NCI-H1436 (cell line): ENCODE measurements at places on chromosomes 16 and 17.
A peak's percentile ranks its signal among the peaks of the same experiment; 100 is the strongest.

GRCh38 chr16:67173808-67174705, 3.7 kb downstream of the NOL3 start:
- DNase-seq: peak; percentile 78

DNA sequence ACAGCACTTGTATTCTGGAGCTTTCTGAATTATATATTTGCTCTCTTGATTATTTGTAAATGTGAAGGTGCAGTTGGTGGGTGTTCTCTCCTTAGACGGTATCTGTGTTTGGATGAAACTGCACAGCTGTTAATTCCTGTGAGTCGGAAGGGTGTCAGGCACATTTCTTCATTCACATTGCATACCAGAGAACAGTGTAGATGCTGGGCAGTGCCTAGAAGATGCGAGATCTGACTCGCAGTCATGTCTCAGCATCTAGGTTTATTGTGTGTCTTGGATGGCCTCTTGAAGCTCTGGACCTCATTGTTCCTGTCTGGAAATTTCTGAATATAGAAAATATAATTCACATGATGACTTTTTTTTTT, 61.2 kb downstream of the CLEC16A start:
- DNase-seq: no peak

DNA sequence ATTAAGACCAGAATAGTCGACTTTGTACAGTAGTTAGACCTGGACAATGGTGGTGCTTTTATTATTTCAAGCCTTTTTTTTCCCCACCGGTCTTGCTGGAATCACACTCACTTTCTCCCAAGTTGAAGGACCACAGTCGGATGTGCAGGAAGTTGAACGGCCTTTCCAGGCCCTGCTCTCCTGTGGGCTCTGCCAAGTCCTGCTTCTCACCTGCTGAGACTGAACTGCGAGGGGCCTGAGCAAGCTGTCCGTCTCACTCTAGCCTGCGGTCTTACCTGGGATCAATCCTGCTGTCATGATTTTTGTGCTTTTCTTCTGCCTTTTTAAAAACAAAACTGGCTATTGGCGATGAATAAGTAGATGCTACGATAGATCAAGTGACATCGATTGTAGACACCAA, 1.3 kb downstream of the TLCD3A start:
- DNase-seq: no peak

- no peak for DNase-seq
Measured at GRCh38 chr16:54049591-54050458, 236.8 kb downstream of the IRX3 start.

- DNase-seq: peak; percentile 90
Measured at GRCh38 chr17:74176546-74177001, 26.9 kb upstream of the RPL38 start.

DNA sequence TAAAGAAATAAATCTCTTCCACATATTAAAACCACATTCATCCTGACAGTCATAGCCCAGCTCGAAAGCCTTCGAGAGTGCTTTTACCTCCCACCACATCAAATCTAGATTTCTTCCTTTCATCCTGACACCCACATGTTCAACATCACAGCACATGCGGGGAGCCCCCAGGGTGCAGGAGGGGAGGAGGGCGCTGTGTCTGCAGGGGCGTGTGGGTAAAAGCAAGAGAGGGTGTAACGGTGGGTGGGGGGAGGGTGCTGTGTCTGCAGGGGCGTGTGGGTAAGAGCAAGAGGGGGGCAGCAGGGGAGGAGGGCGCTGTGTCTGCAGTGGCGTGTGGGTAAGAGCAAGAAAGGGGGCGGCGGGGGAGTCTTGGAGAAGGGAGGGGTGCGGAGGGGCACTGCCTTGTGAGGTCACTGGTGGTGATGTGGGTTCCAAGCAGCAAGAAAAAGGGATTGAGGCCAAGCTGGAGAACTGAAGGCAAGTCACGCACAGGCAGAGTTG, 34.7 kb downstream of the ADCY9 start:
- no peak for DNase-seq

DNA sequence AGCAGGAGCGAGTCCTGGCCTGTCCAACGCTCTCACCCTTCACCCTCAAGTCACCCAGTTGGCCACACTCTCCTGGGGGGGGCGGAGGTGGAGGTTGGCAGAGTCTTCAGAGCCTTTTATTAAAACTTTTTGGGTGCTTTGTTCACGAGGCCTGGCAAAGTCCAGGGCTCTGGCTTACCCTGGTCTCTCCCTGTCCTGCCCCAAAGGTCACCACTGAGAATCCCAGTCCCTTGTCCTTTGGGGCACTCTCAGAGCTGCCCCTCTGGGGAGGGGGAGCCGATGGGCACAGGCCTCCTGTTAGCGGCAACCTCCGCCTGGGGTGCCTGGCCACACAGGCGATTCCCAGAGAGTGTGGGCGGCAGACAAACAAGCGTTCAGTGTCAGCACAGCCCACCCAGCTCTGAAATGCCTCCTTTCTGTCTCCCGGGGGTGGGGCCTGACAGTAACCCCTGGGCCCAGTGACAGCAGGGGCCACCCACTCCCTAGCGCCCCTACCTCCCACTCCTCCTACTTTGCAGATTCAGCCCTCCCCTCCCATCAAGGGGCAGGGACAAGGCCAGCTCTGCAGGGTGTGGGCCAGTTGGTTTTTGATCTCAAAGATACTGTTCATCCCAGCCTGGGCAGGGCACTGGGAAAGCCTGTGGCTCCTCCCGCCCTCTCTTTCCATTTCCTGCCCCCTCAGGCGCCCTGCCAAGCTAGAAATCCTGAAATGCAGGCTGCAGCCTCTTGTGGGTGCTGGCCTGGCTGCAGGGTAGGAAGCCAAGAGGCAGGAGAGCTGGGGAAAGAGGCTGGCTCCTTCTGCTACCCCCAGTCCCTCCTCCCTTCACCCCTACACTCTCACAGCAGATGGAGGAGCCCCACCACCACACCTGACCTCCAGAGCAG, 36.6 kb upstream of the EMP2 start:
- DNase-seq: peak; percentile 9

DNA sequence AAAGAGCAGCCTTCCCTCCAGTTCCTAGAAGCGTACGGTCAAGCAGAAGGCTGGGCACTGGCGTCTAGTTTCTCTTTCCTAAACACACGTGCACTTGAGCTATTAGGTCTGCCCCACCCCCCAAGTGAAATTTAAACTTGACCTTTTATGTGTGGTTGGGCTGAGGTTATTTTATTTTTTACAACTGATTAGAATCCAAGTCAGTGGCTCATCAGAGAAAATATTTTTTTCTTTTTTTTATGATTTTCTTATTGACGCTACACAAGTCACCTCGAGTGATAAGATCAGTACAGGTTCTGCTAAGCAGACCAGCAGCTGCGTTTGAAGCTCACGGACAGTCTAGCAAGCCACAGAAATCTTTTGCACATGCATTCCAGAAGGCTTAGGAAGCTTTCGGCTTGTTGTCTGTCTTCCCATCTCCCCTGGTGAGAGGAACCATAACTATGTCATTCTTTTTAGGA, 95.1 kb downstream of the ZFHX3 start:
- DNase-seq: no peak

GRCh38 chr16:4659363-4660353, 33.7 kb upstream of the NUDT16L1 start:
- no peak for DNase-seq

GRCh38 chr17:40448213-40448638, 5.0 kb downstream of the IGFBP4 start:
- DNase-seq: no peak

- no peak for DNase-seq
Measured at GRCh38 chr16:22813223-22813947, 577 bp upstream of the HS3ST2 start.

GRCh38 chr16:85337910-85338637, 225.8 kb upstream of the CIBAR2 start:
- no peak for DNase-seq

DNA sequence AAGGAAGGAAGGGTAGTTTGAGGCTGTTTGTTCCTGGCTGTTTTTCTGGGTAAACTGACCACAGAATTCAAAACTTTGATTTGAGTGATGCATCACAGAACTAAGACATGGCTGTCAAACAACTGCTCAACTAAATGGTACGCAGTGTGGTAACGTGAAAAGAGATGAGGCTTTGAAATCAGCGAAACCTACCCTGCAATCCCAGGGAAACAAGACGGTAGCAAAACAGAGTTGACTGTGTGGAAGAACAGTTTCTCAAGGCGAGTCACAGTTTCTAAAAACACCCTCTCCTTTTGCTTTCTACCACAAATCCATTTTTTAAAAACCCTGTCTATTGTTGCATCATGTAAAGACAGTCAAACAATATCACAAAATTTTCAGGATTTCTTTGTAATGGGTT, 156.0 kb upstream of the MAF start:
- DNase-seq: no peak

GRCh38 chr16:49795513-49795912, 60.4 kb downstream of the ZNF423 start:
- DNase-seq: no peak

DNA sequence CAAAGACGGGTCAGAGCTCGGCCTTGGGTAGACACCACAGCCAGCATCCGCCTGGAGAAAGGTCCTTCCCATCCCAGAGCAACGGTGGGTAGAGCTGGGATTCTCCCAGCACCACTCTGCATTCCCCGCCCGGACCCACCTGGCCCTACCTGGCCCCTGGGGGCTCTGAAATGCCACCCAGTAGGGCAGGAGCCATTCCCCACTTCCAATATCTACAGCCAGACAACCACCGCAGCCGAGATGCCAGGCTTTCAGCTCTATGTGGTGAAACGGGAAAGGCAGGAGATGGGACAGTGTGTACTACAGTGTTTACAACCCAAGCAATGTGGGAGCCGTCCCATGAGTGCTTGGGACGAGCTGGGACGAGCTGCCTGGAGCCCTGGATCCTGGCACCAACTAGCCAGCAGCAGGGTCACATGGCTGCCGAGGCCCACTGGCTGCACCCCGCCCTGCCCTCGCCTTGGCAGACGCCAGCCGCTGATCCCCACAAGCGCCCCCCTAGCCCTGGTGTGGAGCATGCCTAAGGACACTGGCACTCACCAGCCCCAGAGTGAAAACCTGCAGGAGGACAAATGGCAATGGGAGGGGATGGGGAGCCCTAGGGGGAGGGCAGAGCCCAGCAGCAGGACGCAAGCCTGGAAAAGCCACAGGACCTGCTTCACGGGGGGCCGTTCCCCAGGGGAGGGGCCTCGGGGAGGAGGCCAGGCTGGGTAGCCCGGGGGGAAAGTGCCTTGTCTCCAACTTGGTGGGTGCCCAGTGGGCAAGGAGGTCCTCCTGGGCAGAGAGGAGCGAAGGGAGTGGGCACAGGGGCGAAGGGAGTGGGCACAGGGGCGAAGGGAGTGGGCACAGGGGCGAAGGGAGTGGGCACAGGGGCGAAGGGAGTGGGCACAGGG, 13.5 kb downstream of the TMC6 start:
- no peak for DNase-seq

GRCh38 chr16:1222553-1223354, 2.3 kb downstream of the TPSG1 start:
- DNase-seq: no peak

GRCh38 chr16:49513040-49513439, 139.4 kb downstream of the C16orf78 start:
- DNase-seq: peak; percentile 34

GRCh38 chr16:24953721-24954120, 61.4 kb downstream of the ARHGAP17 start:
- DNase-seq: no peak

DNA sequence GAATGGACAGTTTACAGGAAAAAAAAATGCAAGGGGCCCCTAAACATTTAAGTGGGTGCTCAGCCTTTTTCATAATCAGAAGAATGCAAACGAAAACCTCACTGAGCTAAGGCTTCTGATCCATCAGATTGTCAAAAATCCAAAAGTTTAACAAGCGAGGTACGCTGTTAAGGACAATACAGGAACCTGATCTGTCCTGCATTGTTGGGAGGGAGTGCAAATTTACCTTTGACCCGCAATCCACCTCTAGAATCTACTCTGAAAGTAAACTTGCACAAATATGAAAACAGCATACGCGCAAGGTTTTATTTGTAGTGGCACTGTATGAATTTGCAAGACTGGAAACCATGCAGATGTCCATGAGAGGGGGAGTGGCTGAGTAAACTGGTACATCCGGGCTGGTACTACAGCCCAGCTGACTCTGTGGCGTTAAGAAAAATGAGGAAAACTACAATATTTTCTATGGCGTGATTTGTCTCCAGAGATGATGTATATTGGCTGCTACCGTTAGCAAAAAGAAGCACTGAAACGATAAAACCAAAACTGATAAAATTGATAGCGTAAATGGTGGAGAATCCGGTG, 28.8 kb upstream of the ST6GALNAC1 start:
- no peak for DNase-seq

- DNase-seq: peak; percentile 27
Measured at GRCh38 chr16:68416057-68417046, 32.0 kb downstream of the SMPD3 start.
